ENCODE measurements at places on chromosomes 5 and 9.

GRCh38 chr9:93860694-93861658 lies 94.2 kb downstream of the BARX1 start:
- DNase-seq, result no peak

- DNase-seq, result no peak
Measured at GRCh38 chr5:151062405-151063141, 18.3 kb downstream of the TNIP1 start.

DNA sequence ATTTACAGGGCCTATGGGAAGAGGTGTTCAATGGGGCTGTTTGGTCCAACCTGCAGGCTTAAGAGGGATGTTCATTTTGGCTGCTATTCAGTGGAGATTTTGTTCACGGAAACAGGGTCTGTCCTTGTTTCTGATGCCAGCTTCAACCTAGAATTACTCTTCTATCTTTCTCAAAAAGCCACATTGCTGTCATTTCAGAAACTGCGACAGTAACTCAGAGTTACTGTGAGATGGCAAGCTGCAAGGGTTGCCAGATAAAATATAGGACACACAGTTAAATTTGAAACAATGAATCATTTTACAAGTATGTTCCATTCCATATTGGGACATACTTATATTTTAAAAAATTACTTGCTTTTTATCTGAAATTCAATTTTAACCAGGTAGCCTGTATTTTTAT lies 128.0 kb downstream of the NPR3 start:
- no peak for DNase-seq

DNA sequence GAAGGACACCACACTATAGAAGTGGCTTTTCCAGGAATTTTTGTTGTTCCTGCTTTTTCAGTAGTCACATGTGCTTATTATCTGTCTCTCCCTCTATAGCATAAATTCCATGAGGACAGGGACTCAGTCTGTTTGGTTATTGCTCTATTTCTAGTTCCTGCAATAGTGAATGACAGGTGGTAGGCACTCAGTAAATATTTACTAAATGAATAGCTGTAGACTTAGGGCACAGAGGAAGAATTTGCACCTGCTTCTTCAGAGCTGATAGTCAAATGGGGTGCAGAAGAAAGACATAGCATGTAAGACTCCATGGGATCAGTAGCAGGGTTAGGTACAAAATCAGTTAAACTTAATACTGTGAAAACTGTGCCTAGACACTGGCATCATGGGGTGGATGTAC lies 580.2 kb downstream of the CCDC171 start:
- no peak for DNase-seq

Data from ureter (tissue), 1 donor.